ENCODE measurements at places on chromosomes 7 and 10. TPM values are rescaled to one million over a fixed set of nuclear protein-coding genes. Genes with fewer than 3 reads are reported as not detected.
A peak's percentile ranks its signal among the peaks of the same experiment; 100 is the strongest.

The NODAL gene
- total RNA-seq, result not detected

GRCh38 chr7:30247541-30248401 is 36.6 kb upstream of the ZNRF2 start:
- no peak for DNase-seq
- peaks cover under 1% of the 10 kb centered on the region for H3K4me1 ChIP-seq
- no peaks in the 10 kb centered on the region for H3K27me3 ChIP-seq

- H3K36me3 ChIP-seq, result no peaks in the 10 kb centered on the region
- H3K27me3 ChIP-seq, result no peaks in the 10 kb centered on the region
- H3K4me3 ChIP-seq, result no peak overlapping the region
- peaks cover 14% of the 10 kb centered on the region for H3K4me1 ChIP-seq
Measured at GRCh38 chr10:124676416-124677062, 67.6 kb downstream of the FAM53B start.

- peak overlapping the region; percentile 77 for H3K4me3 ChIP-seq
- peaks cover 9% of the 10 kb centered on the region for H3K4me1 ChIP-seq
- no peaks in the 10 kb centered on the region for H3K27me3 ChIP-seq
- no peaks in the 10 kb centered on the region for H3K36me3 ChIP-seq
Measured at GRCh38 chr7:116673457-116673865, 1.5 kb downstream of the MET start.

- H3K4me1 ChIP-seq, result no peaks in the 10 kb centered on the region
- no peak for DNase-seq
- no peak overlapping the region for H3K4me3 ChIP-seq
- no peak overlapping the region for H3K27ac ChIP-seq
- no peaks in the 10 kb centered on the region for H3K27me3 ChIP-seq
Measured at GRCh38 chr10:123203393-123204126, 49.4 kb downstream of the BUB3 start.

- no peak for DNase-seq
- H3K27me3 ChIP-seq, result no peaks in the 10 kb centered on the region
- H3K27ac ChIP-seq, result no peak overlapping the region
Measured at GRCh38 chr7:108623220-108623619, 53.5 kb downstream of the DNAJB9 start.

- peak overlapping the region; percentile 95 for H3K27ac ChIP-seq
- no peaks in the 10 kb centered on the region for H3K36me3 ChIP-seq
- H3K27me3 ChIP-seq, result no peaks in the 10 kb centered on the region
- DNase-seq, result no peak
Measured at GRCh38 chr10:31760674-31761081, 168.0 kb downstream of the ARHGAP12 start.

GRCh38 chr10:48369501-48369900 is 63.0 kb downstream of the MAPK8 start:
- no peak overlapping the region for H3K4me3 ChIP-seq
- no peaks in the 10 kb centered on the region for H3K36me3 ChIP-seq

Measured in Peyer's patch (tissue), 4 donors.